Stimulated activated CD8-positive, alpha-beta memory T cell treated with anti-CD3 and anti-CD28 coated beads, Interleukin-7, amount 100 ng/mL, for 48 hours (primary cell): ENCODE measurements at places on chromosomes 2 and 18.

- DNase-seq, result no peak
Observed at GRCh38 chr2:139492131-139492680, 712.0 kb upstream of the NXPH2 start.

- no peak for DNase-seq
Observed at GRCh38 chr2:241752253-241752652, 17.8 kb downstream of the D2HGDH start.

- DNase-seq, result no peak
Observed at GRCh38 chr2:33588232-33588631, 10.9 kb downstream of the FAM98A start.

- no peak for DNase-seq
Observed at GRCh38 chr2:159126432-159127022, 158.1 kb downstream of the TANC1 start.

GRCh38 chr2:227862227-227862740 is 9.1 kb upstream of the DAW1 start:
- DNase-seq, result no peak
